Skin of body (tissue), 3 donors: ENCODE measurements at places on chromosomes 6 and 20. TPM values are rescaled to one million over a fixed set of nuclear protein-coding genes. Genes with fewer than 3 reads are reported as not detected.

The CGA gene
- total RNA-seq, result 32.0 TPM

The MCCD1 gene
- not detected for total RNA-seq

The ADGRF4 gene
- total RNA-seq, result 7.6 TPM

The PNPLA1 gene
- total RNA-seq, result 4.2 TPM

The MUC22 gene
- not detected for total RNA-seq

The PHIP gene
- 51.5 TPM for total RNA-seq

The LRRN4 gene
- total RNA-seq, result 0.20 TPM

The CPNE5 gene
- total RNA-seq, result 4.0 TPM

The TSBP1 gene
- not detected for total RNA-seq

The COL9A3 gene
- 17.8 TPM for total RNA-seq

The PLTP gene
- 27.1 TPM for total RNA-seq

The ANKEF1 gene
- 1.3 TPM for total RNA-seq

The TBP gene
- total RNA-seq, result 10.2 TPM

The LYRM2 gene
- total RNA-seq, result 15.1 TPM

The DUSP15 gene
- total RNA-seq, result 3.2 TPM

The TEAD3 gene
- total RNA-seq, result 14.3 TPM

The CRNKL1 gene
- 29.8 TPM for total RNA-seq

The HTR1B gene
- total RNA-seq, result 0.10 TPM

The PTCRA gene
- total RNA-seq, result not detected

The LKAAEAR1 gene
- 0.39 TPM for total RNA-seq

The CST1 gene
- total RNA-seq, result not detected

The ECT2L gene
- 0.10 TPM for total RNA-seq

The AVP gene
- total RNA-seq, result not detected

The CNBD2 gene
- total RNA-seq, result 2.7 TPM

The WFDC12 gene
- total RNA-seq, result 1.1 TPM

The CCDC167 gene
- total RNA-seq, result 7.4 TPM

The TASP1 gene
- 18.5 TPM for total RNA-seq

The JPH2 gene
- 11.3 TPM for total RNA-seq

The MMS22L gene
- total RNA-seq, result 19.9 TPM

The RIPOR3 gene
- total RNA-seq, result 16.1 TPM

The PPIL6 gene
- total RNA-seq, result 4.1 TPM

The PAK5 gene
- 0.30 TPM for total RNA-seq

The SCGN gene
- 0.89 TPM for total RNA-seq

The PRDM1 gene
- total RNA-seq, result 15.1 TPM

The MRPL18 gene
- 40.0 TPM for total RNA-seq

The PLEKHG1 gene
- 49.8 TPM for total RNA-seq

The ZNF831 gene
- total RNA-seq, result 0.20 TPM

The BPIFB2 gene
- not detected for total RNA-seq

The NFATC2 gene
- total RNA-seq, result 6.0 TPM
